Stimulated activated CD4-positive, alpha-beta T cell treated with anti-CD3 and anti-CD28 coated beads, Interleukin-15, amount 100 ng/mL, for 24 hours (primary cell): ENCODE measurements at places on chromosomes 6 and 20.
A peak's percentile ranks its signal among the peaks of the same experiment; 100 is the strongest.

GRCh38 chr6:167409694-167410093 lies 84.8 kb downstream of the TTLL2 start:
- DNase-seq, result no peak

- DNase-seq, result no peak
Measured at GRCh38 chr20:46269372-46269771, 38.9 kb downstream of the CDH22 start.

DNA sequence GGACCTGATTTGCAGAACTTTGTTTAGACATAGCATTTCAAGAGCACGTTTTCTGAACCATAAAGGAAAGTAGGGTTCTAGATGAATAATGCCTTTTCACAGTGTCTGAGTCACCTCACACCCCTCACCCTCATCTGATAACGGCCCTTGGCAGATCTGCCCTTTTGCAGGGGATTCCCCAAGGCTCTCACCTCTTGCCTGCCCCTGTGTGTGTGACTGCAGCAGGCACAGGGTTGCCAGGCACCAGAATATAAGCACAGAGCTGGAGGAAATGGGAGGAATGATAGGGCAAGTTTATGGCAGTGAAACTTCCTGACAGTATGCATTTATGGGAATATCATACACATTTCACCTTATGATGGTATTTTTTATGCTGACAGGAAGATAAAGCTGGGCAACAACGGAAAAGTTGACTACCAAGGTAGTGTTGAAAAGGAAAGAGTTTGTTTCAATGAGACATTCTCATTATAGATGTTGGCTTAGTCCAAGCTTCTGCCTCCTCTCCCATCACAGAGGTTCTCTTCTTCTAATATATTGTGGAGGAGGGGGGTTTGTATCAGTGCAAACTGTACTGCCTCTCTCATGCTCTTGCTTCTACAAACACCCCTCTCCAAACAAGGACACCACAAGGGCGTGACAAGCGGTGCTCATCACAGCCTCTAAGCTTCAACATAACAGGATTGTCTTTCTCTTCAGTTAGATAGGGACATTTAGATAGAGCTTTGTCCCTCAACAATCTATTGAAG lies 101.5 kb upstream of the BACH2 start:
- DNase-seq, result peak; percentile 92

DNA sequence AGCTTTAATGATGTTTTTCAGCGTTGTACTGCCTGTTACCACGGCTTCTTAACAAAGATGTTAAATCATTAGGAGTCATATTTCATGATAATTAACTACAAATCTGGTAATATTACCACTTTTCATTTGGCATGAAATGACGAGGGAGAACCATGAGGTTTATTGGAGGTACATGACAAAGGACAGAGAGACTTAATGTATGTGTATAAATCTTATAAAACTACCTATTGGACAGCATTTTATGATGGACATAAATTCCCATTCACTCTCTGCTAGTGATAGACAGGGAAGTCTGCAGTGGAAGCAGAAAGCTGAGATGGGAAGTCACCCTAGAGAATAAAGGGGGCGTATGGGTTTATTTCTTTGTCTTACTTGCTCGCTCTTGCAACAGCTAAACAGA lies 949.9 kb upstream of the FLRT3 start:
- DNase-seq, result no peak

GRCh38 chr6:148223424-148223842 lies 119.2 kb upstream of the SASH1 start:
- no peak for DNase-seq

GRCh38 chr6:56522495-56523270 lies 120.0 kb downstream of the DST start:
- no peak for DNase-seq

DNA sequence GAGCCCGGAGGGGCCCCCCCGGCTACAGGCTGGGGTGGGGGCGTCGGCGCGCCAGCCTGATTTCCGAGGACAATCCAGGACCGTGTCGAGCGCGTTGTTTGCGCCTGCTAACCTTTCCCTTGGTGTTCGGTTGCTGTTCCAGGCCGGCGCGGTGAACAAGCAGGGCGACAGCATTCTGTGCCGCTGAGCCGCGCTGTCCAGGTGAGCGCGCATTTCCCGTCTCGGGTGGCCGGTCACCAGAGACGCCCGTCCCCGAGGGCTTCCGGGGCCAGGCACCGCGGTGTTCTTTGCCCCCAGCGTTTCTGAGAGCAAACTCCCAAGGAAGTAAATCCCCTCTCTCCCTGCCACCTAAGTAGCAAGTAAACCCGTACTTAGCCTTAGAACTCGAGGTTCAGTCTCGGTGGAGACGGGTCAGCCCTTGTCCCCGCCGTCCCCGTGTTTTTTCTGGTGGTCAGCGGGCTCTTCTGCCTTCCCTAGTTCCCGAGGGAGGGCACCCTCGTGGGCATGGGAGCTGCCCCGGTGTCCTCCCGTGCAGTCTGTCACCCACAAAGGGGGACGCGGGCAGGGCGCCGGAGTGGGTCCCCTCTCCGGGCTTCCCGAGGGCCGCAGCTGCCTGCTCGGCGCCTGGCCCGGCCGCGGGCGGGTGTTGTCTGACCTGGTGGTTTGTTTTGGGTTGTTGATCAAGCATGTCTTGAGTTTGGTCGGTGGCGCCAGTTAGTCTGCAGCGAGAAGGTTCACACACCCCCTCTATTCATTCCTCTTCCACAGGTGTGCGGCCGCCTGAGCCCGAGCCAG lies 1.5 kb downstream of the ID4 start:
- peak; percentile 5 for DNase-seq

- DNase-seq, result no peak
Measured at GRCh38 chr6:134235937-134236751, 81.8 kb downstream of the SGK1 start.

- DNase-seq, result no peak
Measured at GRCh38 chr6:1635305-1636010, 25.7 kb downstream of the FOXC1 start.

DNA sequence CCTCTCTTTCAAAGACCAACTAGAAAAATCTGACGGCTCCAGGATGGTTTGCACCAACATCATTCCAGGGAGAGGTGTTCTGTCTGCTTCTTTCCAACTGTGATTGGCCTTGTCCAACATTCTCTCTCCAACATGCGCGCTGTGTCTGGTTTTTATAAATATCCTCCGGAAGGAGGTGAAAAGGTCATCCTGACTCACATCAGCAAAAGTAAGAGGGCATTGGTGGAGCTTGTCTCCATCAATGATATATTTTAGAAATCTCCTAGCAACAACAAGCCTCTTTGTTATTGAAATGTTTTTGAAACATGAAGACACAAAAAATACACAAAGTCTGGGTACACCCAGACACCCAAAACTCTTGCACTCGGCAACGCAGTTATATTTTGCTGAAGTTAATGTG lies 475.3 kb upstream of the JARID2 start:
- no peak for DNase-seq

DNA sequence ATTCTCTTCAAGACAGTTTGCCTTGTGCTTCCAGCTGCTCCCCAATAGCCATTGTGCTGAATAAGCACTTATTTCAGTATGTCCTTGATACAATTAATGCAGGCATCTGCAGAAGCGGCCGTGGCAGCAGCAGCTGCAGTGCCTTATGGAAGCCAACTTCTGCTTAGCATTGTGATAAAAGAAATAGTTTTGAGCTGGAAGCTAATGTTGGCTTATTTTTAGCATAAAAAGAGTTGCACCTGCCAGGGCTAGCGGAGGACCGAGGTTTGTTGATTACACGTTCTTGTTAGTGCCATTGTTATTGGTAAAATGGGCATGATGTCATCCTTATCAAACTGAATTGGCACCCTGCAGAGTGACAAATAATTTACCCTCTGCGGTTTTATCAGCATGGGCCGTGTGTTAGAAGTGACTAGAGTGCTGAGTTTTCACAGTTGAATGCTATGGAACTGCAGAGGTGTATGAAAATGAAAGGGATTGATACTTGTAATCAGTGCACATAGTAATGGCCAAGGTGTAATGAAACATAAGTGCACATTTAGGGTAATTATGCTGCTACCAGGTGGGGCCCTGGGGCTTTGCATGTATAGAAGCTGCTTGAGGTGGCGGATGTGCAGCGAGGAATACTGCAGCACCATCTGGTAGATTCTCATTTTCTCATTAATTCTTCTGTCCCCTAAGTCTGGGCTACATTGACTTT lies 334.3 kb downstream of the CDKAL1 start:
- DNase-seq, result no peak

- DNase-seq, result no peak
Measured at GRCh38 chr6:63261820-63262219, 50.6 kb downstream of the FKBP1C start.

DNA sequence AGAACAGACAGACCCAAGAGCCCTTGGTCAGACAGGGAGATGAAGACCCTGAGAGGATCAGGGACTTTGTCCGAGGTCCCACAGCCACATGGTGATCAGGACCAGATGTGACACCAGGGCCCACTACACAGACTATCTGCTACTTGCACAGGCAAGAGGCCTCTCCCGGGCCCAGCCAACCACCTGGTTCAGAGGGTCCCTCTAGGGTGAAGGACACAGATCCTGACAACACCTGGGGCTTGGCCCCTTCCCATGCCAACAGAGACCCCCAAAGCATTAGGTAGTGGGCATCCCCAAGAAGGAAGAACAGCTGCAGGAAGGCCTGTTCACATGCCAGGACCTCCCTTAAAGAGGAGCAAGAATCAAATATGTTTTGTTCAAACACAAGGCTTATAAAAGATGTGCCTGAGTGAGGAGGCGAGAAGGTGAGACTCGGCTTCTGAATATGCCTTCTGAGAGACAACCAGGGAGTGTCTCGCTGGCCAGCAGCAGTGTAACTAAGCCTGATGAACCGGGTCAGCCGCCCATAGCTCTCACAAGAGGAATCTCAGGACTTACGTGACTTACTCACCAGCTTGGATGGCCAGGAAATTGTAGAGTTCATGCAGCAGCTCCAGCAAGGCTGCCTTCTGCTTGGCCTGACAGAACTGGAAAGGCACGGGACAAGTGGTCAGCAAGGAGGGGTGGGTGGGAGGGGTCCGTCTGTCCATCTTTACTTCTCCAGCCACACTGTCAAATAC lies 5.0 kb downstream of the LEMD2 start:
- DNase-seq, result no peak

- DNase-seq, result no peak
Measured at GRCh38 chr6:45685076-45685475, 307.3 kb upstream of the SUPT3H start.

DNA sequence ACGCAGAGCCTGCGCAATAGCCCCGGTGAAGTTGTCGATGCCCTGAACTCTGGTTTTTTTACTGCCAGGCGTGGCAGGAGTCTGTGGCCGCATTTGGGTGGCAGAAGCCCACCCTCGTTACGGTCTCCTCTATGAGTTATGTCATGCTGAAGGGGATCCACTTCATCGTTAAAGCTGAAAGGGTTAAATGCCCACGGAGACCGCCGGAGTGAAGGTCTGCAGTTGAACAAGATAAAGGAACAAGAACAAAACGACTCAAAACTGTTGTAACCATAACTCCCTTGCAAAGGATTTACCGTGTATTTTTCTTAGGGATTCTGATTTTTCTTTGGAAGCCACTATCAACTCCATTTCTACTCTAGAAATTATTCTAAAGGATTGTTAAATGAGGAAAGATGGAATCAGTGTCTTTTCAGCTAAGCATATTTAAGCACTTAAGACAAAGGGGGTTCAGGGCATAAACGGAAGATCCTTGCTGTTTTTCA lies 501 bp upstream of the ELOVL5 start:
- no peak for DNase-seq

DNA sequence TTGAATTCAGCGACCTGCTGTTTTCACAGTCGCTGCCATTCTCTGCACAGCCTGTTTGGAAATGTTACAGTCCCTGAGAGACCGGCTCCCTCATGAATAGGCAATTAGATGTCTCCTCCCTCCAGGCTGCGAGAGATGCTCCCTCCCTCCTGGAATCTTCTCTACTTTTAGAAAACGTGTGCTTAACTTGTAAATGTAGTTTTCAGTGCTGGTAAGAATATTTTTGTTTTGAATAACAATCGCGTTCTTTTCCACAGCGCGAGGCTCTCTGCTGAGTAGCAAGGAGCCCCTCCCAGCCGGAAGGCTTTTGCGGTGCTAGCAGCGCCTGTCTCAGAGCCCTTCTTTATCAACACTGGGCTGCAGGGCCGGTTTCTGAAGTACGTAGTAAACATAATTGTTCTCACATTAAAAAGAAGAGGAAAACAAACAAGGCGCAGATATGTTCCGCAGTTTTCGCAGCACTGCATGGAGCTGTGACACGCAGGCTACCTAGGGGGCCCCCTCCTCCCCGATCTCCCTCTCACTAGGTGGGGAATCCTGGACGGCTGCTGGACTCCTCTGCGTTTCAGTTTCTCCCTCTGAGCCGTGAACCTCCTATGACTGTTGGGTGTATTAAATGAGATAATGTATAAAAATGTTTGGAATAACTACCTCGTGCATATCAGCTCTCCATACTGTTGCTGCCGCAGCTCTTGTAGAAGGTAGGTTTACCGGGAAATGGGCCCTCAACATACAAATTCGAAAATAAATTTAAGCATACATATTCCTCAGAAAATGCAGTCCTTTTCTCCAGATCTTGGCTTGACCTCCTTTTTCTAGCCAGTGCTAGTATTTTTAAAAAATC lies 79.0 kb upstream of the SPACA1 start:
- DNase-seq, result peak; percentile 19

DNA sequence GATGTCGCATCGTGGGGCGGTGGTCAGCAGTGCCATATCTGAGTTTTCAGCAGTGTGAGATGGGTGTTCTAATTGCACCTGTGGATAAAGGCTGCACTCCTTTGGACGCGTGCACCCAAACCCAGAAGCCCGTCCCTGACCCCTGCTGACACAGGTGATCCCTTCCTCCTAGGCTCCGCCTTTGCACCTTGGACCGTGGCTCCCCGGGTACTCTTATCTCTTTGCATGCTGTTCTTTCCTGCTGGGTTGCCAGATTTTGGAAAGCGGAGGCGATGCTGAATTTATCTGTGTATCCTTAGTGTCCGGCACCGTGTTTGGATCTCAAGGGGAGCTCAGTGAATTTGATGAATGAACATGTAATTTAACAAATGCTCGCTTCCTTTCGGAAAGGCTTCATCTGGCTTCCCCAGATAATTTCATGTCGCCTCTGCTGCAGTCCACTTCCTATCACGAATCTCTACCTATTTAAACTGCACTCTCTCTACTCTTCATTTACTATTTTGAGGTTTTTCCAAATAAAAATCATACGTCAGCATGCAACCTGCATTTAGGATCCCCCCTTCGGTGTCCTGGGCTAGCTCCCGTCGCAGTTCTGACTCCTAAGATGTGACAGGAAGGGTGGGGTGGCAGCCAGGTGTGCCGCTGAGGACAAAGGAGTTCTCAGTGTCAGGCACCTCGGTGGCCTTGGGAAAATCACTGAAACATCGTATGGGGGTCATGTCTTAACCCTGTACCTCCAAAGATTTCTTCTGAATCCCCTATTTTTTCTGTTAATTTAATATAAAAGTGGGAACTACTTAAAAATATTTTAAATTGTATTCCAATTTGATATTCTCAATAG lies 753 bp upstream of the PERP start:
- DNase-seq, result peak; percentile 19

- no peak for DNase-seq
Measured at GRCh38 chr6:144156338-144156737, 6.0 kb downstream of the STX11 start.

- DNase-seq, result peak; percentile 18
Measured at GRCh38 chr6:90369024-90369519, 72.4 kb upstream of the BACH2 start.

- no peak for DNase-seq
Measured at GRCh38 chr20:2920473-2920872, 47.2 kb downstream of the PTPRA start.

GRCh38 chr6:2634139-2634964 lies 116.4 kb downstream of the MYLK4 start:
- DNase-seq, result peak; percentile 90
